Activated effector memory CD4-positive, alpha-beta T cell treated with anti-CD3 and anti-CD28 coated beads, Interleukin-2, amount 50 U/mL, for 16 hours (primary cell): ENCODE measurements at places on chromosomes 11 and 22.

- DNase-seq: no peak
Observed at GRCh38 chr11:122307476-122308035, 191.5 kb upstream of the BLID start.

- no peak for DNase-seq
Observed at GRCh38 chr11:125517116-125517770, 21.2 kb upstream of the FEZ1 start.

- no peak for DNase-seq
Observed at GRCh38 chr22:46977656-46978343, 215.3 kb downstream of the TBC1D22A start.

DNA sequence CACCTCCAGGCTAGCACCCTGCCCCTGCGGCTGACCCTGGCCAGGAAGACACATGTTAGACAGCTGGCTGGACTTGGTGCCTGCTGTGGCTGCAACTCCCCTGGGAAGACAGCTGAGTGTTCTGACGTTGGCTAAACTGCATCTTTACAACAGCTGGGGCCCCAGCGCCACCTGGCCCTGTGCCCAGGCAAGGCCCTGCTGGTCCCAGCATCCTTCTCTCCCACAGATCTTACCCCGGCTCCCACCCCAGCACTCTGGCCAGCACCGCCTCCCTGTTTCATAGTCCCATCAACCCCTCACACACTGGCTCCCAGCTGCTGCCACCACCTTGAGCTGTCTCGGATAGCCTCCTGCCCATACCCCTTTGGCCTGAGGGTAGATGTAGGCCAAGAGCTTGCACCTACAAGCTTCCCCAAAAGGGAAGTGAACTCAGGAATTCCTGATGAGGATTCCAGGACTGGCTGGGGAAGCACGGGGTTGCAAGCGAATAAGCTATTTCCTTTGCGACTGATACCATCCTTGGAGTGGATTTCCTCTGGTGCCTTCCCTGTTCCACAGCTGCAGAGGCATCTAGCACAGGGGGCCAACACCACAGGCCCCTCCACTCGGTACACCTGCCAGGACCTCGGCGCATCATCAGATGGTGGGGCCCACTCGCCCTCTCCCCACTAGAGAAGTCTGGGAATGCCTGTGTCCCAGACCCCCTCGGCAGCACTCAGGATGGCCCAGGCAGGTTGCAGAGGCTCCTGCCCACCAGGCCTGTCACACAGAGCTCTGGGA, 28.5 kb downstream of the RSPH14 start:
- no peak for DNase-seq

DNA sequence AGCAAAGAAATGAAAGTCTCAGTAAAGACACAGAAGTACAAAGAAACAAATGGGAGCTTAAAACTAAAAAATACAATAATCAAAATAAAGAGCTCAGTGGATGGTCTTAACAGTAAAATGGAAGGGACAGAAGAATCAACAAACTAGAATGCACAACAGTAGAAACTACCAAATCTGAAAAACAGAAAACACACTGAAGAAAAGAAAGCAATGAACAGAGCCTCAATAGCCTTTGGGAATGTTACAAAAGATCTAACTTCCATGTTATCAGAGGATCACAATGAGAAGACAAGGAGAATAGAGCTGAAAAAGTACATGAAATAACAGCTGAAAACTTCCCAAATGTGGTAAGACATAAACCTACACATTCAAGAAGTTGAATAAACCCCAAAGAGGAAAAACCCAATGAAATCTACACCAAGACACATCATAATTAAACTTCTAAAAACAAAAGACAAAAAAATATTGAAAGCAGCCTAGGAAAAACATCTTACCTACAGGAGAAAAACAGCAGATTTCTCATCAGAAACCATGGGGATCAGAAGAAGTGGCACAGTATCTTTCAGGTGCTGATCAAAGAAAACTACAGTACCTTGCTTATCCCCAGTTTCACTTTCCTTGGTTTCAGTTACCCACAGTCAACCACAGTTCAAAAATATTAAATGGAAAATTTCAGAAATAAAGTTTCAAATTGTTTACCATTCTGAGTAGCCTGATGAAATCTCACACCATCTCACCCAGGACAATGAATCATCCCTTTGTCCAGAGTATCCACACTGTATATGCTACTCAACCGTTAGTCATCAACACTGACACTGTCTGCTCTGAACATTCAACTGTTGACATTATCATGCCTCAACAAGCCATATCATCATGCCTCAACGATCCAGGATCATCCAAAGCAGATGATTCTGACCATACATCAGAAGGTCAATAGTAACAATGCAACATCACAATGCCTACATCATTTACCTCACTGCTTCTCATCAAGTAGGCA, 22.2 kb downstream of the RRAS2 start:
- no peak for DNase-seq

GRCh38 chr22:32796865-32797573, 4.5 kb upstream of the TIMP3 start:
- DNase-seq: peak; percentile 80

GRCh38 chr22:25403811-25404471, 160.5 kb upstream of the GRK3 start:
- DNase-seq: no peak

GRCh38 chr11:117960406-117960805, 25.8 kb upstream of the IL10RA start:
- no peak for DNase-seq

GRCh38 chr11:72962717-72963116, 148.5 kb downstream of the ATG16L2 start:
- no peak for DNase-seq

DNA sequence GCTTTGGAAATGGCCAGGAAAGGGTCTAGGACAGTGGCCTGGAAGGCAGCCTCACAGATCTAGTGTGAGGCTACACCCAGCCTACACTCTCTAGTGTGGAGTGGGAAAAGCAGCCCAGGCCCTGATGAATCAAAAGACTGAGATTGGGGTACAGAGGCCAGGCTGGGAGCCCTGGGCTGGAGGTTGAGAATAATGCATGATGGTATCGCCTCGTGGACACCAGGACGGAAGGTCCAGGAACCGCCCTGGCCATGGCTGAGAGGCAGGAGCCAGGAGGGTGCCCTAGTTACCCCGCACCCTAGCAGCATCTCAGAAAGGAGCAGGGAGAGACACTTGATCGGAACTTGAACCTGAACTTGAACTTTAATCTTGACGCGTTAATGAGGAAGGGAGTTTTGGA, 40.5 kb upstream of the NFAM1 start:
- DNase-seq: no peak

- DNase-seq: no peak
Observed at GRCh38 chr11:126478466-126478865, 123.0 kb downstream of the ST3GAL4 start.

GRCh38 chr11:28071305-28071704, 36.7 kb downstream of the KIF18A start:
- DNase-seq: no peak

- no peak for DNase-seq
Observed at GRCh38 chr22:42292732-42293520, 22.5 kb upstream of the TCF20 start.
